DMS79 (cell line): ENCODE measurements at places on chromosomes 7 and 10.
A peak's percentile ranks its signal among the peaks of the same experiment; 100 is the strongest.

- DNase-seq, result no peak
These were observed 9.6 kb upstream of the NUPR2 start for GRCh38 chr7:56125831-56126230.

- DNase-seq, result no peak
These were observed 59.4 kb upstream of the ZNF438 start for GRCh38 chr10:31090894-31091607.

GRCh38 chr7:112791465-112792168, 1.4 kb upstream of the TMEM168 start:
- DNase-seq, result no peak

GRCh38 chr10:96618653-96619052, 31.8 kb upstream of the TM9SF3 start:
- peak; percentile 32 for DNase-seq

GRCh38 chr7:46352004-46352954, 431.2 kb upstream of the IGFBP3 start:
- DNase-seq, result no peak

GRCh38 chr7:19353180-19353579, 208.0 kb upstream of the FERD3L start:
- DNase-seq, result no peak

GRCh38 chr10:70557876-70558275, 44.7 kb downstream of the PRF1 start:
- no peak for DNase-seq

GRCh38 chr7:90239625-90240228, 5.2 kb upstream of the CFAP69 start:
- no peak for DNase-seq

DNA sequence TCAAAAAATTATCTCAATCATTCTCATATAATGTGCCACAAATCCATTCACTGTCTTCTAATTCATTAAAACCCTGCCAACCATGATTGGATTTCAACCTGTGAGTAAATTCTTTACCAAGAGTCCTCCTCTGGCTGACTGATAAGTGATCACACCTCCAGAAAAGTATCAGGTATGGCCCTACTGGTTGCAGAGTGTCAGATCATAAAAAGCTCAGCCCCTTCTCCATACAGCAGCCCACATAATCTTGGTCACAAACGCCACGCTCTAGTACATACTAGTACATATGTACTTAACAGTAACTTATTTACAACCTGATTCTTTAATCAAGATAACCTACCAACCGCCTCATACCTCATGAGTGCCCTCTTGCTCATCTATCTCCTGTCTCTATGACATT, 26.1 kb downstream of the UBE2H start:
- DNase-seq, result no peak

DNA sequence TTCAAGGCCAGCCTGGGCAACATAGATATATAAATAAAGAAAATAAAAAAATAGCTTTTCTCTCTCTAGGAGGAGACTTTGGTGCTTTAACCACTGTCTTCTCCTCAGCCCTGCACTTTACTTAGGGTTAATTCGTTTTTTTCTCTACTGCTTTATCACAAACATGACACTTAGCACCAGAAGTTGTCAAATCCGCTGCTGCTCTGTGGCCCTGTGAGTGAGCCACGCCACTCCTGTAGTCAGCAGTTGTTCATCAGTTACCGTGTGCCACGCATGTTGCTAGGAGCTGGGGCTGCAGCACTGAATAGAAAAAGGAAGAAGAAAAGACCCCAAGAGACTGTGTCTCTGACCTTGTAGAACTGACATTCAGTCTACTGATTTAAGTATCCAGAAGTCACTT, 232.6 kb downstream of the CELF2 start:
- no peak for DNase-seq

DNA sequence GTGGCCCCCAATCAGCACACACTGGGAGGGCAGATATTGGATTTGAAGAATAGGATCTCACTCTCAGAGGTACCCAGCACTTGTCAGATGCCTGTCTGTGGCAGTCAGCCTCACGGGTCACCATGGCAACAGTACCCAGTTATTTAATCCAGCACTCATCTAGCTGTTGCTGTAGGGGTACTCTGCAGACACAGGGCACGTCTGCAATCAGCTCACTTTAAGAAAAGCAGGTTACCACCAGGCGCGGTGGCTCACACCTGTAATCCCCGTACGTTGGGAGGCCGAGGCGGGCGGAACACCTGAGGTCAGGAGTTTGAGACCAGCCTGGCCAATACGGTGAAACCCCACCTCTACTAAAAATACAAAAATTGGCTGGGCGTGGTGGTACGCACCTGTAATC, 11.9 kb downstream of the SFXN4 start:
- DNase-seq, result no peak

DNA sequence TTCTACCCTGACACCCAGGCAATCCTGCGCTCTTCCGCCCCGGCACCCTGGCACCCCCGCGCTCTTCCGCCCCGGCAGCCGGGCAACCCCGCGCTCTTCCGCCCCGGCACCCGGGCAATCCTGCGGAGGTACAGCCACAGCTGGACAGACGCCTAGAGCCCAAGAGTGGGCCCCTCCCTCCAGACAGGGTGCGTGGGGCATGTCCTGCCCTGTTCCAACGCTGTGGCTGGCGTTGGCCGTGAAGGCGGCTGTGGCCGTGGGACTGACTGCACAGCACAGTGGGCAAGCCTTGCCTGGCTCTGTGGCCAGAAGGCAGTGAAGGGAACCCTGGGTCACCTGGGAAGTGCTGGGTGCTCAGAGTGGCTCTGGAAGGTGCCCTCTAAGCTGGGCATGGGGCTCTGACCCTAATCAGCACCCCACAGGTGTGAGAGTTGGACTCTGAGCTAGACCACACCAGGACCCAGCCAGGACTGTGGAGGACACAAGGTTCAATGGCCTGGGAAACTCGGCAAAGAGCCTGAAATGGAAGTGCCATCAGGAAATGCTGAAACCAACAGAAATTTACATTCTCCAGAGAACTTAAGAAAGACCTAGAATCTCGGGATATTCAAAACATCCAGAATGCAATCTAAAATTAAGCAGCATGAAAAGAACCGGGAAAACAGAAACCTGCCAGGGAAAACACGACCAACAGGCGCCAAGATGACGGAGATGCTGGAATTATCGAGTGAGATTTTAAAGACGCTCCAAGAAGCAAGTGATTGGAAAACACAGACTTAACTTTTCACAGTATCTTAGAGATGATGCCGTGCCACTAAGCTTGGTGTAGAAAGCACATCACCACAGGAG, 253.6 kb downstream of the ELFN1 start:
- DNase-seq, result no peak

DNA sequence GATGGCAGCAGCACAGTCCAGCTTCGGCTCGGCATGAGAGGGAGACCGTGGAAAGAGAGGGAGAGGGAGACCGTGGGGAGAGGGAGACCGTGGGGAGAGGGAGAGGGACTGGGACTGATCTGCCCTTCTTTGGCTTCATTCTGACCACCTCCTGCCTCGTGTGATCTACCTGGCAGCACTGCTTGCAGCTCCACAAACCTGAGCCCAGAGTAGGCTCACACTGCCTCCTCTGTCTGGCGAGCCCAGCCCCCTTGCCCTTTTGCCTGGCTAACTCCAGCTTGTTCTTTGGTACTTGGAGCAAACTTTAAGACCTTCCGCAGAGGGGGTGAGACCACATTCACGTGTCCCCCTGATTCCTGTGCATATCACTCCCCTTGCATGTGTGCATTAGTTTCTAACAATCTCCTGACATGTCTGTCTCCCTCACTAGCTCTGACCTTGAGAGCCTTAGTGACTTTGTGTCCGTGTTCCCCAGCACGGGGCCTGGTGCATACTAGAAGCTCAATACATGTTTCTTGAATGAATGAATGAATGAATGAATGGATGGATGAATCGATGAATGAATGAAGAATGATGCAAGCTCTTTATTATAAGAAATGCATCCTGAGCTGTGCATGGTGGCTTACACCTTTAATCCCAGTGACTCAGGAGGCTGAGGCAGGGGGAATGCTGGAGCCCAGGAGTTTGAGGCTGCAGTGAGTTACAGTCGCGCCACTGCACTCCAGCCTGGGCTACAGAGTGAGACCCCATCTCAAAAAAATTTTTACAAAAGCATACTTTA, 31.2 kb downstream of the UBTD1 start:
- DNase-seq, result no peak

DNA sequence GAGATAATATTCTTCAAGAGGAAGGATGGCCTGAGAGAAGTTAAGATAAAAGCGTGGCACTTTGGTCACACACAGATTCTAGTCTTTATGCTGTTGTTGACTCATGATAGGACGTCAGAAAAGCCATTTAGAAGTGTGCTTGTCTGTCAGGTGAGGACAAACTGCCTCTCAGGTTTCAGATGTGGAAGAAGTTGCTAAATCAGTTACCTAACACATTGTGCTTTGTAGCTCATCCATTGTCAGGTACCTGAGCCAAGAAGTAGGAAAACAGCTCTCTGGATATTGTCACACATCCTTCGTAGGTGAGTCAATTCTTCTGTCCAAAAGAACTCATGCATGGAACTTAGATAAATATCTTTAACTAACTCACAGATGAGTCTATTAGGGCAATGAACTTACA, 49.5 kb upstream of the PHYHIPL start:
- no peak for DNase-seq

DNA sequence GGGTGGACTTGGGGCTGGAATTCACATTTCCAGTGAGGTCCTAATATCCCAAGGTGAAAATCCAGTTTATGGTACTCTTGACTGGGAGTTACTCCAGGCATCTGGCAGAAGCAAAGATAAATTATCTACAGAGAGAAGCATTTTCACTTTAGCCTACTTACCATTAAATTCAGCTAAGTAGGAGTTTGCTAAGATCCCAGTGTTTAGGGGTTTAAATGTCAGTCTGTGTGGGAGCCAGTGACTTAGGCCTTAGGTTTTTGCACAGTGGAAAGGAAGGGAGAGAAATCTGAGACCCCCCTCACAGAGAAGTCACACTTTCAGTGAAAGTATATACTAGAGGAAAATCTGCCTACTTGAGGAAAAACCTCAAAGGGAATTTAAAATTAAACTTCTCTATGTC, 134.2 kb downstream of the IQUB start:
- DNase-seq, result no peak

GRCh38 chr7:23469150-23469960, 936 bp downstream of the IGF2BP3 start:
- peak; percentile 13 for DNase-seq

- DNase-seq, result no peak
These were observed 24.7 kb upstream of the GPAM start for GRCh38 chr10:112208292-112208691.

GRCh38 chr10:130254243-130254642, 118.1 kb downstream of the GLRX3 start:
- no peak for DNase-seq

- DNase-seq, result no peak
These were observed 29.1 kb upstream of the NRBF2 start for GRCh38 chr10:63103971-63104409.

GRCh38 chr10:86371691-86372090, 5.1 kb upstream of the GRID1 start:
- DNase-seq, result no peak

- DNase-seq, result no peak
These were observed 43.5 kb downstream of the FAM241B start for GRCh38 chr10:69673521-69673920.

GRCh38 chr10:88113232-88113631, 249.8 kb downstream of the PTEN start:
- no peak for DNase-seq

- DNase-seq, result no peak
These were observed 50.9 kb downstream of the SEMA3D start for GRCh38 chr7:85135977-85136376.

DNA sequence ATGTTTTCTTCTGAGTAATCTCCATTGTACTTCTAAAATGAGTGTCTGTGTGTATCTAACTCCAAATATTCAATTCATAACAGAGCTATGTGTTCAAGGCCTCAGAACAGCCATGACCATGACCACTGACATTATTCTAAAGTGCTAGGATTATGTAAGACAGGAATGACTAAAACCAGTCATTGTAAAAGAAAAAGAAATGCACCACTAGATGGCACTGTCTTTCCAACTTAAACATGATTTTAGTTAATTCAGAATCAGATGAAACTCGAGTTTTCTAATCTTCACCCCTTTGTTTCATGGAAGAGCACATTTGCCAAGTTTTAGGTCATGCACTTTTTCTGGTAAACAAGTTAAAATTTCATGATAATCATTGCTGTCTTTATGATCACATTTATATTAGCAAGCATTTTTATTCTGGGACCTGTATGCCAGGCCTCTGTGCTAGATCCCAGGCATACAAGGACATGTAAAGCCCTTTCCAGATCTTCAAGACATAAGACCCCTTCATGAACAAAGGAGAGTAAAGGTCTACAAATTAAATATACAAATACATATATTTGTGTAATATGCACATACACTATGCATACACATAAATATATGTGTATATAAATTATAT, 26.1 kb upstream of the RSU1 start:
- no peak for DNase-seq

DNA sequence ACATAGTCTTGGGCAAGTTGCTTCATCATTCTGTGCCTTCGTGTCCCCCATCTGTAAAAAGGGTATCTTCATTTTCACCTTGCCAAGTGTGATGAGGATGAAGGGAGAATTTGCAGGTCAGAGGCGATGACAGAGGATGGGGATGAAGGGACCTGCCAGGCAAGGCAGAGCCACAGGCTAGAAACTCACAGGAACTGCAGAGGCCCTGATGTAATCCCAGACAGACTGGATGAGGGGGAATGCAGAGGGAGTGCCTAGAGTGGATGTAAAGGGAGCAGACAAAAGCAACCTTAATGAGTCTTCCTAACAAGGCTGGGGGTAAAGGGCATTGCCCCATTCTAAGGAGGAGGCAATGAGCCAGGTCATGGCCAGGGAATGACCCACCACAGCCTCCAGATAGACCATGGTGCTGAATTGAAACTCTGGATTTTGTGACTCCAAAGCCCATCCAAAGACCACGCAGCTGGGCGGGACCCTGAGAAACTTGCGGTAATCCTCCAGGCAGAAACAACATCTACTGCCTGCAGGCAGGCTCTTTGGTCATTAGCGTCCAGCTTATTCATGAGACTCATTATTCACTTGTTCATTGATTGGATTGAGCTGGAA, 1.9 kb downstream of the ANTXRL start:
- no peak for DNase-seq

DNA sequence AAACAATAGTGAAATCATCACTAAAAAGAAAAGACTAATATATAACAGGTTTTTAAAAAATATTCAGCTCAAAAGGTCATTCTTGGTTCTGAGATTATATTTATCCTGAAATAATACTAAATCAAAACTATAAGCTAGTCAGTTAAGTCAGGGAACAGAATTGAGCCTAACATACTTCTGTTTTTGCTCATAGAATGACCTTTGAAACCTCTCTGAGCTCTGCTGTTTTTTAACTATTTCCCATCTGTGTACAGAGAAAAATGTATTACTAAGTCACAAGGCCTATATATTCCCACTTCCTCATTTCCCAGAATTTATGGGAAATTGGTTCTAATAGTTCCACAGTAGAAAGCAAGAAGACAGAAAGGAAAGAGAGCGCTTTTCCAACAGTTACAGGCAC, 346.8 kb upstream of the ETV1 start:
- no peak for DNase-seq

- DNase-seq, result no peak
These were observed 162.6 kb downstream of the KLF6 start for GRCh38 chr10:3622427-3622826.

GRCh38 chr10:61170594-61170993, 226.6 kb upstream of the RHOBTB1 start:
- DNase-seq, result no peak

- peak; percentile 15 for DNase-seq
These were observed at the start of gene ACBD7 for GRCh38 chr10:15088428-15089261. Gene ACBD7 (minus strand): TSS chr10:15088776. CDS start chr10:15088728, 48 bp downstream.
